DMS79 treated with DMSO at 0.1 percent for 48 hours (cell line): ENCODE measurements at places on chromosomes 2 and 18.

- no peak for DNase-seq
These were observed 273.1 kb upstream of the FANCL start for GRCh38 chr2:58514252-58514651.

GRCh38 chr2:2145817-2146216 is 185.3 kb downstream of the MYT1L start:
- no peak for DNase-seq

- DNase-seq = no peak
These were observed 1.8 kb upstream of the CHAC2 start for GRCh38 chr2:53765767-53766166.

GRCh38 chr18:63562284-63562683 is 20.1 kb downstream of the SERPINB12 start:
- no peak for DNase-seq

- peak; percentile 22 for DNase-seq
These were observed 851 bp downstream of the EIF2AK3 start for GRCh38 chr2:88626171-88627054.

DNA sequence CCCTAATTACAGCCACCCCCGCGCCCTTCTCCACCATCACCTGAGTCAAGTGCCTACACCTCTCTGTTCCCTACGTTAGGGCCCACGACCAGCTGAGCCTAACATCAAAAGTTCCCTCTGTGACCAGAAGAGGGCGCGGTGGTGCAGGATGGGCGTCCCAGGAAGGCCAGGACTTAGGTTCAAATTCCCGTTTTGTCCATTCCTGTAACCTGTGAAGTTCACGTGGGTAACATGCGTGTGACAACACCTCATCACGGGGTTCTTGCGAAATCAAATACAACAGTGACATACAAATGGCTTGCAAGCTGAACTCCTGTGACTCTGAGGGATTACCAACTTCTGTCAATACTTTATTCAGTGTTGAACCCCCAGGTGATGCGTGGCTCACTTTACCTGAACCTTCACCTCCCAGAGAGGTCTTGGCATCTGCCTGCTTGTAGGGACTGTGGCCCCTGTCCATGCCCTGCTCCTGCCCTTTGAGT is 207.9 kb downstream of the ARL4C start:
- DNase-seq = no peak

GRCh38 chr2:149058936-149059335 is 20.4 kb downstream of the LYPD6B start:
- DNase-seq = no peak

DNA sequence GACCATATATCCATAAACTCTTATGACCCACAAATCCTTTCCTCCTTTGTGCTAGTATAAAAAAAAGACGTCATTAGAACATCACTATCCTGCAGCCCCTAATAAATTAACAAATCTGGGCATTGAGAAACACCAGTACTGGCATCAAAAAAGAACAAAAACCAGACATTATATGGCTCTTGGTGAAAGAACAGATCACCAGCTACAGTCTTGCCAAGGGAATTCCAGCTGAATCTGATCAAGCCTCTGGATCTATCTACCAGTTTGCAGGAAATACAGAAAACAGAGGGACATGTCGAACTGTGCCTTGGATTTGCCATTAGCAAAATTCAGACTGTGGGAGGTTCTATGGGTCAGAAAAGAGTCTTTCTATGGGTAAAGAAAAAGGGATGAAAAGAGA is 93.7 kb upstream of the DDX18 start:
- DNase-seq = no peak

DNA sequence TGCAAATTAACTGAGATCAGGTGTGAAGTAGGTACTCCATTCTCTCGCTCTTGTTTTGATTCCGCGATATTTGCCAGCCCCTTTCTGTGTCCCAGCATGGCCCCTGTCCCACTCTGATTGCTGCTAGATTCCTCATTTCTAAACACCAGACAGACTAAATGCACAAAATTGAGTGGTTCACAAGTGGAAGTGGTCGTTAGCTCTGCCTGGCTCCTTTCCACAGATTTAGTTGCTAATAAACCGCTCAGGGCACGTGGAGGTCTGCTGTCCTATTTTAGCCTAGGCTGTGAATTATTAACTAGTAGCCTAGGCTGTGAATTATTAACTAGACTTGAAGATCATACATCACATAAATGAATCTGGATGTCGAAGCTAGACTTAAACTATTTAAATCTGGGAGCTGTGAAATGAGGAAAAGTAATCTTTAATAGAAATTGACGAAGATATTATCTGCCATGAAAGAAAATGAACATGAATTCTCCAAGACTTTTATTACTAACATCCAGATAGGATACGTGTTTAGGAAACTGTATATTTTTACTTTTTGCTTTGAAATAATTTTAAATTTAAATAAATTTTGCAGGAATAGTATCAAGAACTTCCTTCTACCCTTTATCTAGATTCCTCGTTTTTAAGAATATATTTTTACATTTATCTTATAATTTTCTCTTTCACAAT is 3.7 kb downstream of the IL1RL2 start:
- no peak for DNase-seq

DNA sequence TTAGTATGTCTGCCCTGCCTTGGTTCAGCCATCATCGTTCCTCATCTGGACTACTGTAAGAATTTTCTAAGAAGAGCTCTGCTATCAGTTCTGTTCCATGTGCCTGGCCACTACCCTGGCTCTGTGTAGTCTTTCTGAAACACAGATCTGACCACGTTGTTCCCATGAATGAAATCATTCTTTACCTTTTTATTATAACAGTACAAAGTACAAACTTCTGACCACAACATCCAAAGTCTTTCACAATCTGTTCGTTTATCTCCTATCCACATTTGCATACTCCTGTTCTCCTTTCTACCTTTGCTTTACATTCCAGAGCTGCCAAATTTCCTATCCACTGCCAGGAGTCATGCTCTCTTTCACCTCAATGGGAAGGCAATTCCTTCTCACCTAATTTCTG is 284.6 kb upstream of the LRP1B start:
- DNase-seq = no peak

DNA sequence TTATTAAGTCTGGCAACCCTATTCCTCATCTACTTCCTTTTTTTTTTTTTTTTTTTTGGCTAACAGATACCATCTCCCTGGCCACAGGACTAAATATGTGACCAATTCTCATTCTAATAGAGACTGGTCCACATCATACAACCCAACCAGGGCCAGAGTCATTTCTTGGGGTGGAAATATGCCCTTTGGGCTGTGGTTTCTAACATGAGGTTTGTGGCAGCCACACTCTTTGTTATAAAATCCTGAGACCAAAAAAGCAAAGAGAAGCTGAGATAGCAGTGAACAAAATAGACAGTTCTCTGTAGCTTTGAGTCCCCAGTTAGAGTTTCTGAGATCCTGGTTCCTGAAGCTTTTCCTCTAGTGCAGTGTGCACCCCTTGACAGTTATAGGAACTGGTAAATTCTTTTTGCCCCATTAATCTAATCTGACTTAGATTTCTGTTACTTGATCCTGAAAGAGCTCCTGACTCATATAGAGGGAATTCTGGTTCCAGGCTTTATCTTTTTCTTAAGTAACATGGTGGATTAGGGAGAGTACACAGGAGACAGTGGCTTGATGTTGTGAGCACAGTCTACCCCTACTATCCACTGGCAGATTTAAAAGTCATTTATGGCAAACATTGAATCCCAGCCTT is 86.8 kb downstream of the MAIP1 start:
- no peak for DNase-seq

DNA sequence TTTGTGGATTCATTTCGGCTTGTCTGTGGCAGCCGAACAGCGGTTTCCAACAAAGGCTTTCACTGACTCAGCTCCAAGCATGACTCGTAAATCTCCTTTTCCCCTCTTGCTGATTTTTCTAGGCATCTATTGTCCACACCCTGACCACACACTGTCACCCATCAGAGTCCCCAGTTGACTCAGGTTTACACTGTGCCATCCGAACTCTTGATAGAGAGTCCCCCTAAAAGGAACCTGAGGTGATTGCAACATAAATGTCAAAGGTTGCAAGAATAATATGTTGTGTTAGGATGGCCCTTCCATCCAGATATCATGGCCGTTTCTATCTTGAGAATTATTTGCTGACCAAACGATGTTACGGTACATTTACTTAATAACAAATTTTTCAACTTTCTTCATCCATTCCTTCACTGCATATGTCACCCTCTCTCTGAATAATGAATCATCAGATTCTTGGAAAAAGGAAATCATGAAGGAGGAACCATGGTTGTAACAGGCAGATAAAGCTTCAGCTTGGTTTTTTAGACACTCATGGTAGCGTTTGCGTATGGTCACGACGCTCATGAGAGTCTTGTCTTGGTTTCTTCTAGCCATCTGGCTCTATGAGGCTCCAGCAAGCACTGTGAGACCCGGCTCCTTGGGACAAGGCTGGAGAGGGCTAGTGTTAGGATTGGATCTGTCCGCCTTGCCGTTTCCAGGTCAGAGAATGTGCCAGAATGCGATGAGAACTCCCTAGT is 72.1 kb downstream of the NPAS2 start:
- no peak for DNase-seq

DNA sequence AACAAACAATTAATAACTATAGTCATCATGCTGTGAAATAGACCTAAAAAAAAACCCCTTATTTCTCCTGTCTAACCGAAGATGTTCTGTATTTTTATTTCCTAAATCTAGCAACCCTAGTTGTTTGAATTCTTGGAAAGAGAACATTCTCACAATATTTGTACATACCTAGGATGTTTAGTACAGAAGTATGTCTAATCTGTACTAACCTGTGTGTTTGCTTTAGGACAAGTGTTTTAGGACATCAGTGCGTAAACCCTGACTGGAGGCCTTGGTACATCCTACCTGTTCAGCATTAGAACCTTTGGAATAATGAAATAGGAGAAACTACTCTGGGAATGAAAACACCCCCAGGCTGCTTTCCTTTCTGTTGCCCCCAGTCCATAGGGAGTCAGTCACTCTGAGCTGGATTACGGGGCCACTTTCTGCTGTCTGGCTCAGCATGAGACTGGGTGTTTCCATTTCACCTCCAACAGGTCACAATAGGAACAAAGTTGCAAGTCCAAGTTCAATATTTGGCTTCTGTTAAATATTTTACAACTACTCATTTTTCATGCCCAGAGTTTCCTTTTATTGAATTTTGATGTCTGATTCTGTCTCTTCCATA is 114.7 kb downstream of the MTX2 start:
- no peak for DNase-seq

- DNase-seq = no peak
These were observed 19.8 kb downstream of the GRHL1 start for GRCh38 chr2:9971105-9971818.

DNA sequence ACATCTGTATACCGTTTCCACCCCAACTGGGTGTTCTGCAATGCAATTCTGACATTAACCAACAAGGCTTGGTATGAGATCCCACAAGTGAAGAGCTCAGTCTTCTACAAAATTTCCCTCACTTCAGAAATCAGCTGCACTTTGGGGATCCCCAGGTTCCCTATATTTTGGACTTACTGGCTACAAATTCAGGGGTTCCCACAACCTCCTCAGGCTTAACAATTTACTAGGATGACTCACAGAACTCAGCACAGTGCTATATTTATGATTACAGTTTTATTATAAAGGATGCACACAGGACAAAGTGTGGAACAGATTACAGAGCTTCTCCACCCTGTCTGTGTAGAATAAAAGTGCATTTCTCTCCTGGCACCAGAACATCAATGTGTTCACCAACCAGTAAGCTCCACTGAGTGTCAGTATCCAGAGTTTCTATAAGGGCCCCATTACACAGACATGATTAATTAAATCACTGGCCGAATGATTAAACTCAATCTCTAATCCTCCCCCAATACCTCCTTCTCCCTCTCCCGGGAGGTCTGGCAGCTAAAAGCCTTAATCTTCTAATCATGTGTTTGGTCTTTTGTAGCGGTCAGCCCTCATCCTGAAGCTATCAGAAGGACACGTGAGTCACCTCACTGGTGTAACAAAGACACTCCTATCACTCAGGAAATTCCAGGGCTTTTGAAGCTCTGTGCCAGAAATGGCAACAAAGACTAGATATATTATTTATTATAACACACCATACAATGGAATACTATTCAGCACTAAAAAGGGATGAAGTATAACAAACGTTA is 84.6 kb downstream of the SLC66A3 start:
- no peak for DNase-seq

GRCh38 chr2:181574321-181574720 is 82.6 kb downstream of the CERKL start:
- DNase-seq = no peak

- no peak for DNase-seq
These were observed 69.1 kb upstream of the PID1 start for GRCh38 chr2:229340086-229340760.

DNA sequence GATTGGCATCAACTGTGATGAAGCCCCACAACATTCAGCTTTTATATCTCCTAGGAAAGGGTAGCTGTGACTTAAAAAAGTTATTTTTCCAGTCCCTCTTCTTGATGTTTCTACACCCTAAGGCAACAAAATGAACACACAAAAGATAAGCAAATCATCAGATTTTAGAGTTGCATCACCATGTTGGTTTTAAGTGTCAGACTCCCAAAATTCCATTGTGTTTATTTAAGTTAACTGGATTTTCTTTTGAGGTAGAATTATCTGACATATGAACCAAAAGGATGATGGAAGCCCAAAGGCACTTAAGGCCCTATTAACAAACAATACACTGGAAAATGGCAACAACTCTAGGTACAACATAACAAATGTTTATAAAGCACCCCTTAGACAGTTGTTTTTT is 261.7 kb upstream of the SLC39A10 start:
- DNase-seq = no peak

- DNase-seq = no peak
These were observed 26.6 kb downstream of the CD28 start for GRCh38 chr2:203732953-203733510.

DNA sequence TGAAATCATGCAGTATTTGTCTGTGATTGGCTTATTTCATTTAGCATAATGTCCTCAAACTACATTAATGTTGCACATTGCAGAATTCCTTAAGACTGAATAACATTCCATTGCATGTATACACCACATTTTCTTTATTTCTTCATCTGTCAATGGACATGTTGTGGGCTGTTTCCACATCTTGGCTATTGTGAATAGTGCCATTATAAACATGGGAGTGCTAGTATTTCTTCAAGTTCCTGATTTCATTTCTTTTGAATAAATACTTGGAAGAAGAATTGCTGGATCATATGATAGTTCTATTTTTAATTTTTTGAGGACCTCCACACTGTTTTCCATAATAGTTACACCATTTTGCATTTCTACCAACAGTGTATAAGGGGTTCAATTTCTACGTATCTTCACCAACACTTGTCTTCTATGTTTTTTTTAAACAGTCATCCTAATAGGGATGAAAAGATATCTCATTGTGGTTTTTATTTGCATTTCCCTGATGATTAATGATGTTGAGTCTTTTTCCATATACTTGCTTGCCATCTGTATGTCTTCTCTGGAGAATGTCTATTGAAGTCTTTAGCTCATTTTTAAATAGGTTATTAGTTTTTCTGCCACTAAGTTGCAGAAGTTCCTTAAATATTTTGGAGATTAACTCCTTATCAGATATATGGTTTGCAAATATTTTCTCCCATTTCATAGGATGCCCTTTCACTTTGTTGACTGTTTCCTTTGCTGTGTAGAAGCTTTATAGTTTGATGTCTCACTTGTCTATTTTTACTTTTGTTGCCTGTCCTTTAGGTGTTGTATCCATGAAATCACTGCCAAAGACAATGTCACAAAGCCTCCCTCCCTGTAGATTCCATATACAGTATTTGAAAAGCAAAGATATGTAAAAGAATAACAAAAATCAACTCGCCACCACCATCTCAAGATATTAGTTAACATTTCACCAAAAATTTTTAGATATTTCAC is 14.6 kb downstream of the FBXO11 start:
- no peak for DNase-seq

GRCh38 chr2:175353275-175353674 is 171.8 kb upstream of the ATP5MC3 start:
- no peak for DNase-seq
